Keratinocyte (primary cell): ENCODE measurements at places on chromosomes 3 and 15. TPM values are rescaled to one million over a fixed set of nuclear protein-coding genes. Genes with fewer than 3 reads are reported as not detected.

DNA sequence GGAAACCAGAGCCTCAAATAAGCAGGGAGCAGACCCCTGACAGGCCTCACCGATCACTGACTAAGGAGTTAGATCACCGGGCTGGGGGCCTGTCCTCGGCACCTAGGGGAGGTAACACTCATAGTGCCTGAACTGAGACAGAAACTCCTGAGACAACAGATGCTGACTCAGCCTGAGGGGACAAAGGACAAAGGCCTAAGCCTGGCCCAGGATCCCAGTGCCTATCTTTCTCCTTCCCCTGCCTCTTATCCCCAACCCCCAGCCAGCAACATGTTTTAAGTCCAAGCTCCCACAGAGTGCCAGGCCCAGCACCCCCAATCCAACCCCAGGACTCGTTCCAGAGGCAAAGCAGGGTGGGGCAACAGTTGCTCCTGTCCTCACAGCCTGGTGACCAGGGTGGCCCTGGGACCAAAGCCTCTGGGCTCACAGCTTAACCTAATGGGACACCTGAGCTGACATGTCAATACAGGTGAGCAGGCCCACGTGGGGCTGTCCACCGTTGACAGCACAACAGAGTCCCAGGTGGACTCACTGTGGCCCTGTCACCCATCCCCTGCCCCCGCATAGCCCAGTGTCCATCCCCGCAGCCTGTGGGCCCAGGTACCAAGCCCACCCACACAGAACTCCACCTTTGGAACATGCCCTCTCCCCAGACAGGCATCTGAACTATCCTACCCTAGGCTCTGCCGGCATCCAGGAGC lies 37.4 kb downstream of the ADCY5 start:
- DNase-seq: no peak
- H3K36me3 ChIP-seq: no peaks in the 10 kb centered on the region
- H3K4me1 ChIP-seq: no peaks in the 10 kb centered on the region
- no peak overlapping the region for H3K4me3 ChIP-seq

DNA sequence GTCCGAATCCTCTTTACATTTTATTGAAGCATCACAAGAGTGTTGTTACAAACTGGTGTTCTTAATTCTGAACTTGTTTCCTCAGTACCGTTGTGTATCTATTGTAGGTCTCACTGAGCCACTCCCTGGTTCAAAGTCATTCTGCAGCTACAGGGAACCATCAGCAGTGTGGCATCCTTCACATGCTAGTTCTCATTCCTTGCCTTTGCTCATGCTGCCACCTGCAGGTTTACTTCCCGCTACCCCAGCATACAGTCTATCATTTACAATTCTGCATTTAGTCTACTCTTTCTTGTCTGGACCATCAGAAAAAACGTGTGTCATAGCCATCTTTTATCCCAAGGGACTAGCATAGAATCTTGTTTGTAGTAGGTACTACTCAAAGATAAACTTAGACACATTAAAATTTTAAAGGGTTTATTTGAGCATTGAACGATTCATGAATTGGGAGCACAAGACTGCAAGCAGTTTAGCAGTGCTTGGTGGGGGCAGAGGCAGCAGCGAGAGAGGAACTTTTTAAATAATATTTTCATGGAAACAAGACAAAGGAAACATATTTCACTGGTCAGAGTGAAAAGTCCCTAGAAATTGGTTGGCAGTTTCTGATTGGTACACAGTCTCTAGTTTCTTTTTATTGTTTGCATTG lies 402.1 kb downstream of the CADM2 start:
- H3K27me3 ChIP-seq: no peaks in the 10 kb centered on the region
- no peaks in the 10 kb centered on the region for H3K36me3 ChIP-seq
- H3K4me1 ChIP-seq: no peaks in the 10 kb centered on the region
- no peak for DNase-seq
- no peak overlapping the region for H3K4me3 ChIP-seq
- H3K27ac ChIP-seq: no peak overlapping the region

Gene TUSC2
- 28.0 to 47.8 TPM (median 30.5 TPM) in 3 replicates for polyA plus RNA-seq

DNA sequence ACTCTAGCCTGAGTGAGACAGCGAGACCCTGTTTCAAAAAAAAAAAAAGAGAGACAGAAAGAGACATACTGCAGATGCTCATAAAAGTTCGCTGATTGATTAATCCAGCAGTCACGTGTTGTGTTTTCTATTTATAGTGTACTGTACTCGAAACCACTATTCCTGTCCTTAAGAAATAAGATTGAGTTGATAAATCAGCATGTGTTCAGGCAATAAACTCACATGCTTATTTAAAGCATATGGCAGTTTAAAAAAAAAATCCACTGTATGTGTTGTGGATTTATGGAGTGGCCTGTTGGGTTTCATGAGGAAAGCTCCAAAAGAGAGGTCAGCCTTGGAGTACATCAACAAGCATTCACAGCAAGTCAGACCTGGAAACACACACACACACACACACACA lies 17.7 kb downstream of the RPL22L1 start:
- no peak overlapping the region for H3K4me3 ChIP-seq
- H3K27ac ChIP-seq: no peak overlapping the region
- no peaks in the 10 kb centered on the region for H3K4me1 ChIP-seq
- DNase-seq: no peak

GRCh38 chr15:27490867-27491595 lies 520.0 kb downstream of the GABRG3 start:
- no peaks in the 10 kb centered on the region for H3K27me3 ChIP-seq
- H3K36me3 ChIP-seq: no peaks in the 10 kb centered on the region
- H3K4me1 ChIP-seq: peaks cover 12% of the 10 kb centered on the region
- H3K4me3 ChIP-seq: no peak overlapping the region
